ENCODE measurements at places on chromosomes 13 and 19.
A peak's percentile ranks its signal among the peaks of the same experiment; 100 is the strongest.

GRCh38 chr19:10935371-10936059 is 6.9 kb downstream of the TIMM29 start:
- DNase-seq, result no peak

GRCh38 chr19:18514800-18515682 is 6.8 kb downstream of the ELL start:
- peak; percentile 27 for DNase-seq

DNA sequence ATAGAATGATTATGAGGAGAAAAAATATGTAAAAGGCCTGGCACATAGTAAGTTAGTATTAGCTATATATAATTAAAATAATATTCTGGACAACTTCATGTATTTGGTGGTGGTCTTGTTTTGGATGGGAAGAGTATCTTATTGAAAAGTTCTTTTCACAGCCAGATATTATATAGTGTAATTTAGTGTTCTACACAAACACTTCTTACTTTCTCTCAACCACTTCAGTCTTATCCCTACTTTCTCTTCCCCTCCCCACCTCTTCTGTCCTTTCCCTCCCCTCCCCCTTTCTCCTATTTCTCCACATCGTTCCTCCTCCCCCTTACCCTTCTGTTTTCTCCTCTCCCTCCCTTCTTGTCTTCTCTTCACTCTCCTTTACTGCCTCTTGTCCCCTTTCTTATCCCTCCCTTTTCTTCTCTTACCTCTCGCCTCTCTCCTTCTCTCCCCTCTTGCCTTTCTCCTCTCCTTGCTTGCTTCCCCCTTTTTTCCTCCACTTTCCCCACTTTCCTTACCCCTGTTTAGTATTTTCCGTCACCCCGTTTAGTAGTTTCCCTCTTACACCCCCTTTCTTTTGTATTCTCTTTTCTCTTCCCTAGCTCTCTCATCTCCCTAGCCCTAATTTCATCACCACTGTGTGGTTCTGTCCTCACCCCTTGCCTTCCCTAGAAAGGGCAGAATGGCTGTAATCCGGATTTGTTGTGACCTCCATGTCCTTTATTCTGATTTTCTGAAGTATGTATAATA is 107.2 kb upstream of the MLNR start:
- DNase-seq, result no peak

GRCh38 chr13:50690006-50690405 is 153.5 kb downstream of the DLEU7 start:
- no peak for DNase-seq

DNA sequence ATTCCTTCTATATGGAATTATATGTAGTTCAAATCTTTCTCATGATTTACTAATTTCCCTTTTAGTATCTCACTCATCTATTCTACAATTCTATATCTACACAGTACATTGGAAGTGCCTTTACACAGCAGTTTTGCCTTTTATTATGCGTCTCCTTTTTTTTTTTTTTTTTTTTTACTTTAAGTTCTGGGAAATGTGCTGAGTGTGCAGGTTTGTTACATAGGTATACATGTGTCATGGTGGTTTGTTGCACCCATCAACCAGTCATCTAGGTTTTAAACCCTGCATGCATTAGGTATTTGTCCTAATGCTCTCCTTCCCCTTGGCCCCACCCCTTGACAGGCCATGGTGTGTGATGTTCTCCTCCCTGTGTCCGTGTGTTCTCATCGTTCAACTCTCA is 1150.1 kb upstream of the PRR20A start:
- no peak for DNase-seq

- no peak for DNase-seq
Measured at GRCh38 chr13:72931311-72931710, 127.5 kb upstream of the KLF5 start.

DNA sequence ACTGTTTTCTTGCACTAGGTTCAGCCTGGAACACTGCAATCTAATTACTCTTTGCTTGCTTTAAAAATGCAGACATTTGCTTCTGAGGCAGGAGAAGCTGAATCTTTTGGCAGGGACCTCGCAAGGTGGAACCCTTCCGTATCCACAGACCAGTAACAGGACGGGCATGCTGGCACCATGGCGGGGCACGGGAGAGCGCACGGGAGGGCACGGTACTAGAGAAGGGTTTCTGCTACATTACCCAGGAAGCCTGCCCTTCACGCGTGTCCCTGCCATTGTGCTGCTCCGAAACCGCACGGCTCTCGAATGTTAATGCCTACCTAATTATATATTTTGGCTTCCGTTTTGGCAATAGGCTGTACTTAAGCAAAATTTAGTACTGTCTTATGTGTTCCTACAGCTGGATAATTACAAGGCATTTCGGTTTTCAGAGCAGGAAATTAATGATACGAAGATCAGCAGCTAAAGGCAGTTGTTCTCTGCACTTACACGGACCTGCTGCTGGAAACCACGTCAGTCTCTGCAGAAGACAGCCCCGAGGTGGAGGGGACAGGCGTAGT is 430.4 kb downstream of the IRS2 start:
- DNase-seq, result no peak

DNA sequence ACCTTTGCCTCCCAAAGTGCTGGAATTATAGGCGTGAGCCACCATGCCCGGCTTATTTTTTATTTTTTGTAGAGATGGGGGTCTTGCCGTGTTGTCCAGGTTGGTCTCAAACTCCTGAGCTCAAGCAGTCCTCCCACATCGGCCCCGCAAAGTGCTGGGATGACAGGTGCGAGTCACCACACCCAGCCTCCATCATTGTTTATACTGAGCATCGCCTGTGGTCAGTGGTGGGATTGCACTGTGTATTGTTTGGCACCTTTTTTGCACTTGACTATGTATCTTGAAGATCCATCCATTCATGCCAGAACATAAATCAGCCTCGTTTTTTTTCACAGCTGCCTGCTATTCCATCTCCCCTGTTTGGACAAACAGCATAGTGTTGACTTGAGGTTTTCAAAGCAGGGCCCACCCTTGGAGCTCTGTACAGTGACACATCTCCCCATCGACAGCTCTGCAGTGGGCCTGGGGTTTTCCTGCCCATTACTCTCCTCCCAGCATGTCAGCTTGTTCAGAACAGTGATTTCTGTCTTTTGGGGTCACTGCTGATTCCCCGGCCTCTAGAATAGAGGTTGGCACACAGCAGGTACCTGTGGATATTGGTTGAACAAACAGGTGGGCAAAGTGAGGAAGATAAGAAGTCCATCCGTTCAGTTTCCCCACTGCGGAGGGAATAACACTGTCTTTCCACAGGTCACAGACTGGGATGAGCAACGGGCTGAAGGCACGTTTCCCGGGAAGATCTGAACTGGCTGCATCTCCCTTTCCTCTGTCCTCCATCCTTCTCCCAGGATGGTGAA is 8.2 kb upstream of the UPK1A start:
- no peak for DNase-seq

All from EH (cell line).